ENCODE measurements at places on chromosomes 12 and 14.

- DNase-seq, result no peak
These were observed 33.8 kb downstream of the ERG28 start for GRCh38 chr14:75626863-75627262.

GRCh38 chr14:50831726-50832168 is 785 bp upstream of the NIN start:
- no peak for DNase-seq

DNA sequence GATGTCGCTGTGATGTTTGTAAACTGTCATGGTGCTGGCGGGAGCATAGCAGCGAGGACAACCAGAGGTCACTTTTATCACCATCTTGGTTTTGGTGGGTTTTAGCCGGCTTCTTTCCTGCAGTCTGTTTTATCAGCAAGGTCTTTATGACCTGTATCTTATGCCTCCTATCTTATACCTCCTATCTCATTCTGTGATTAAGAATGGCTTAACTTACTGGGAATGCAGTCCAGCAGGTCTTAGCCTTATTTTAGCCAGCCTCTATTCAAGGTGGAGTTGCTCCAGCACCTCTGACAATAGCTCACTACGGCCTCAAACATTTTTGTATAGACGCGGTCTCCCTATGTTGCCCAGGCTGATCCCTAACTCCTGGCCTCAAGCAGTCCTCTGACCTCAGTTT is 53.7 kb downstream of the B4GALNT3 start:
- no peak for DNase-seq

DNA sequence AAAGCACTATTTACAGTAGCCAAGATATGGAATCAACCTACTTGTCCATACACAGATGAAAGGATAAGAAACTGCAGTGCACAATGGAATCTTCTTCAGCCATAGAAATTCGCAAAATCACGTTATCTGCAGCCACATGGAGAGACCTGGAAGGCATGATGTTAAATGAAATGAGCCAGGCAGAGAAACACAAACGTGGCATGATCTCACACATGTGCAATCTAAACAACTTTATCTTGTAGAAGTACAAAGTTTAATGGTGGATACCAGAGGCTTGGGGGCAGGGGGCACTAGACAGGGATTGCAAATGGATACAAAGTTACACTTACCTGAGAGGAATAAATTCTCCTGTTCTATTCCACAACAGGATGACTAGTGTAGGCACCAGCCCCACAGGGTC is 24.1 kb downstream of the ASCL4 start:
- no peak for DNase-seq

- no peak for DNase-seq
These were observed 144.1 kb upstream of the AMIGO2 start for GRCh38 chr12:47223848-47224213.
